IPS-NIHi11 (cell line): ENCODE measurements at places on chromosomes 12 and 14.
A peak's percentile ranks its signal among the peaks of the same experiment; 100 is the strongest.

DNA sequence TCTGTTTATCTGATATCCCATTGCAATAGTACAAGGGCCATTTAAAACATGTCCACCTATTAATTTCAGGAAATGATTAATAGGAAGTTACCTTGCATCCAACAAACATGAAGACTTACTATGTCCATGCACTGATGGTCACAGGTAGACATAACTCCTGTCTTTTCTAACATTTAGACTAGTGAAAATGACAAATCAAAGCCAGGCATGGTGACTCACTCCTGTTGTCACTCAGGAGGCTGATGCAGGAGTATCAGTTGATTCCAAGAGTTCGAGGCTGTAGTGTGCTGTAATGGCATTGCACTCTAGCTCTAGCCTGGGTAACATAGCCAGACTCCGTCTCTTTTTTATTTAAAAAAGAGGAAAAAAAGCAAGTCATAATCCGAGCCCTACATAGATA, 14.8 kb downstream of the HSP90B1 start:
- DNase-seq: no peak

GRCh38 chr14:71647086-71647784, 285.0 kb upstream of the RGS6 start:
- DNase-seq: peak; percentile 60

DNA sequence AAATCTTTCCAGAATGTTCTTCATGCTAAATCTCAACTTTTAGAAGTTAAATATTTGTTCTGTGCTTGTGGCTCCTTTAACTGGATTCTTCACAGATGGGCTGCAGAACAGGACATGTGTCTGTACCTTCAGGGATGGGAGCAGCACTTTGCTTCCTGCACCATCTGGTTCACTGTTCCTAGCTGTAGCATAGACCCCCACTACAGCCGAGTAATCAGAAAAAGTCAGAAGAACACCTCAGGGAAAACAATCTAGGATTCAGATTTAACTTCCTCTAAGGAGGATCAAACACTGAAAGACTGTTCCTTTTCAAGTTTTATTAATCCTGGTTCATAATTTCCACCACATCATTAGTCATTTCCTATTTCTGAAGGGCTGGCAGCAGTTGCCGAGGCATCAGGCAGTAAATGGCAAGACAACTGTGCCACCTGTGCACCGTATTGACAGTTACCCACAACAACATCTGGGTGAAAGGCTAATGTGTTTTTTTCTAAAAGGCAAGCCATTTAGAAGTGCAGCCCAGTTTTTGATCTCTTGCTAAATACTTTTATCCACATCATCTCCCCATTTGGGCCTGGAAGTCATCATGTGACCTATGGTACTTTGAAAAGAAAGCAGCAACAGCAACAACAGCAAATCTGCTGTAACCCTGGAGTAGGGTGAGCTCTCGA, 212.8 kb upstream of the BMP4 start:
- DNase-seq: no peak

- peak; percentile 87 for DNase-seq
These were observed 40.9 kb downstream of the CCDC85C start for GRCh38 chr14:99562856-99563748.
